Stimulated activated CD8-positive, alpha-beta memory T cell treated with anti-CD3 and anti-CD28 coated beads, Interleukin-7, amount 100 ng/mL, for 48 hours (primary cell): ENCODE measurements at places on chromosomes 13 and 19.

- DNase-seq: no peak
Measured at GRCh38 chr19:40619333-40620160, 18.4 kb downstream of the LTBP4 start.

DNA sequence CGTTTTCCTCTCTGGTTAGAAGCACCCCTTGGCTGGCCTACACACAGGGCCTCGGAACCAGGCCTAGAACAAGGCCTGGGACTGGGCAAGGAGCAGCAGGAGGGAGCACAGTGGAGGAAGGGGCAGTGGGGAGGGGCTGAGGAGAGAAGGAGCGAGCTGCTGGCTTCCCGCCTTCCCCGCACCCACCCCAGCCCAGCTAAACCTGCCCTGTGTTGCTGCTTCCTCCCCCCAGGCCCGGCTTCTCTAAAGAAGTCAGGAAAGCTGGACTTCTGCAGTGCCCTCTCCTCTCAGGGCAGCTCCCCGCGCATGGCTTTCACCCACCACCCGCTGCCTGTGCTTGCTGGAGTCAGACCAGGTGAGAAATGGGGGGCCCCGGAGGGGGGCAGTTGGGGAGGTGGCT lies 24.3 kb downstream of the LYL1 start:
- no peak for DNase-seq

- DNase-seq: no peak
Measured at GRCh38 chr19:7482584-7483439, 6.0 kb downstream of the PEX11G start.

- no peak for DNase-seq
Measured at GRCh38 chr13:111664696-111665095, 344.3 kb downstream of the TEX29 start.

GRCh38 chr13:112351825-112352224 lies 24.3 kb upstream of the SPACA7 start:
- DNase-seq: no peak

GRCh38 chr19:12834976-12835757 lies 788 bp upstream of the RTBDN start:
- DNase-seq: no peak

- no peak for DNase-seq
Measured at GRCh38 chr13:111518161-111518792, 197.8 kb downstream of the TEX29 start.

GRCh38 chr13:111423168-111423785 lies 102.8 kb downstream of the TEX29 start:
- DNase-seq: no peak

- no peak for DNase-seq
Measured at GRCh38 chr13:77554069-77554468, 18.6 kb downstream of the SCEL start.

DNA sequence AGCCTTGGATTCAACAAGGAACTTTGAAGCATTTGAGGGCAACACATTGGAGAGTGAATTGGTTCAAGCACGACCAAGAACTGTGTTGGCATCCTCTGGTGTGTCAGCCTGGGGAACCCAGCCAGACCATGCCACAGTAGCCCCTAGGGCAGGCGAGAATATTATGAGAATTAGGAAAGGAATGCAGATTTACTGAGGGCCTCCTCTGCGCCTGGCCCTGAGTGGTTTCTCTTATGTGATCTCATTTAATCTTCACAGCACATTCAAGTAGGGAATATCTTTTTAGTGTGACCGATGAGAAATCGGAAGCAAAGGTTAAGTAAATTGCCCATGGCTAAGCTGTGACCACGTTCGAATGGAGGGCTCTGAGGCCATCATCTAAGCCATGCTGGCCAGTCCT lies 15.3 kb upstream of the ERICH6B start:
- DNase-seq: no peak

DNA sequence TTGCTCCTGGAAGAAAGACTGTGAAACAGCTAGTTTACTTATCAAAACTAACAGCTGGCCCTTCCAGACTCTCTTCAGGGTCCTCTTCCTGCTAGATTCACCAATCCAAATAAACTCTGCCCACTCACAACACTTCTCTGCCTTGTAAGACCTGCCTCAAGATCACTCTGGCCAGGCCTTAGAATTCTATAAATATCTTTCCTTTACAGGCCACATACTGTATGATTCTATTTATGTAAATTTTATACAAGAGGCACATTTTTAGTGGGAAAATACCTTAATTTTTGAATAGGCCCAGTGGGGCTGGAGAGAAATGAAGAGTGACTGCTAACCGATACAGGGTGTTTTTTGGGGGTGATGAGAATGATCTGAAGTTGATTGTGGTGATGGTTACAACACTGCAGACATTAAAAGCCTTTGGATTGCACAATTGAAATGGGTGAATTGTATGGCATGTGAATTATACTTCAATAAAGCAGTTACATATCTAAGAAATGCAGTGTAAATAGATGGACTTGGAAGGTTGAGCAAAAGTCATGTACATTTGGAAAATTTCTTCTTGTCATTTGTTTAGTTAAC lies 141.8 kb downstream of the GPC5 start:
- no peak for DNase-seq

DNA sequence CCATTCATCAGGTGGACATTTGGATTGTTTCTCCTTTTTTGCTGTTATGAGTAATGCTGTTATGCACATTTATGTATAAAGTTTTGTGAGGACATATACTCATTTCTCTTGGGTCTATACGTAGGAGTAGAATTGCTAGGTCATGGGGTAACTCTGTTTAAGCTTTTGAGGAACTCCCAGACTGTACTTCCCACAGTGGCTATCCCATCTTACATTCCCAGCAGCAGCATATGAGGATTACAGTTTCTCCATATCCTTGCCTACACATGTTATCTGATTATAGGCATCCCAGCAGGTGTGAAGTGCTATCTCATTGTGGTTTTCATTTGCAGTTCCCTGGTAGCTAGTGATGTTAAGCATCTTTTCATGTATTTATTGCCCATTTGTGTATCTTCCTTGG lies 5.9 kb downstream of the ZSCAN22 start:
- no peak for DNase-seq
